ENCODE measurements at places on chromosomes 4 and X.

- DNase-seq = no peak
Measured at GRCh38 chr4:19348746-19349145, 903.0 kb upstream of the SLIT2 start.

- no peak for DNase-seq
Measured at GRCh38 chr4:141347684-141348083, 127.0 kb downstream of the ZNF330 start.

DNA sequence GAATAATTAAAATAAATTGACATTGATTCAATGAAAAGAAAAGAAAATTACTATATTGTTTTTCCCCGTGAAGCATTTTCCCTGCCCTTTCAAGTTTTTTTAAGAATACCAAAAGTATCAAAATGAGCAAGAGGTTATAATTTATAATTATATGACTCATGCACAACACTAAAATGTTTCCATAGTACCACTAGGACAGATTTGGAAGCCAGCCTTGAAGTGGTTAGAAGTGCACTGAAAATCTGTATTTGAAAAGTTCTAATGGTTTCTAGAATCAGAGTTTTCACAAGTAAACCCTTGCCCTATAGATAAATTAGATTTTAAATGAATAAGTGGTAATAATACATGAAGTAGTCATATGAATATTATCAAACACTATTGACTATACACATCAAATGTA lies 140.9 kb downstream of the HNRNPD start:
- DNase-seq = no peak

DNA sequence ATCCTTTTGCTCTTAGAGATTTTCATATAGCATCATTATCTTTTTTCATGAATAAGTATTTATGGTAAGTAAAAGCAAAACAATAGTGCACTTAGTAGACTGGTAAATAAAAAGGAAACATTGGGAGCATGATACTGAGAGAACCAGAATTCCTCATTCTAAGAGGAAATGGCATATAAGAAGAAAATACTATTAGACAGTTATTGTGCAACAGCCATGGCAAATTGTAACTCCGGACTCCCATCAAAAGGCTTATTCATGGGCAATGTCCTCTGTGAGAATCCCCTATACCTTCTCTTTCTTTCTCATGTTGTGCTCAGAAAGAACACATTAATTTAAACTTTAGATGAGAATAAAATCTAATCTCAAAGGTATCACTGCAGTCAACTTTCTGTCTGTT lies 42.4 kb downstream of the SPATA18 start:
- no peak for DNase-seq

- no peak for DNase-seq
Measured at GRCh38 chr4:182307746-182308145, 64.5 kb downstream of the TENM3 start.

DNA sequence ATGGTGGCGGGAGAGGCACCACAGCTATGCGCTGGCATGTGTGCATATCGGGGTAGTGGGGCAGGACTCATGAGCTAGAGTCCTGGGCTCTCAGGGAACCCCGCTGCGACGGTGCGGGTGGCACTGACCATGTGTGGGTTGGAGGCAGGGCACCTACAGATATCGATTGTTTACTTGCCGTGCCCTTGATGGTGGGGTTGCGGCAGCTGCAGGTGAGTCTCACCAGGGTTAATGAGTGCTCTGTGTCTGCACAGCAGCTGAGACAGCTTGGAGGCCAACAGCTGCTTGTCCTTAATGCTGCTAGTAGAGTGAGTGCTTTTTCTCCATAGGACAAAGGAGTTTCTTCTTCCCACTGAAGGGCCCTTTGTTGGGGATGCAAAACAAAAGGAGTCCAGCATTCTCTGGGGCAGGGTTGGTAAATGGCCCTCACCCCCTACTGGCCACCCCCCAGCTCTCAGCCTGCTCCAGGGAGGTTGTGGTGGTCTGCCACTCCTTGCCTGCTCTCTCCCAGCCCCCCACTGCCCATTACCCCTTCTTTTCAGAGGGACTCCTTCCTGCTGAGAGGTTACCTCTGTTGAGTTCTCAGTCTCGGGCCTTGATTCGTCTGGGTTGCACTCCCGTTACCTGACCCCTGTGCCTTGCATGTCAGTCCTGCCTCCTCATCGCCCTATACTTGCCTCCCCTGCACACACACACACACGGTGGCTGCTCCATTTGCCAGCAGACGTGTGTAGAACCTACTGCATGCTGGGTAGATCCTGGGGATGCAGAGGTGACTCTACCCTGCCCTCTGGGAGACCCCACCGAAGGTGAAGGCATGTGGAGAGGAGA lies 52.8 kb downstream of the TBC1D14 start:
- no peak for DNase-seq

- DNase-seq = no peak
Measured at GRCh38 chrX:121013897-121014455, 28.4 kb upstream of the CT47A1 start.

All from T-helper 9 cell (primary cell).